ENCODE measurements at places on chromosomes 16 and 17.

GRCh38 chr17:45985447-45985846 is 13.6 kb upstream of the STH start:
- DNase-seq: no peak

- DNase-seq: no peak
These were observed 488 bp upstream of the NTN3 start for GRCh38 chr16:2470603-2471015.

DNA sequence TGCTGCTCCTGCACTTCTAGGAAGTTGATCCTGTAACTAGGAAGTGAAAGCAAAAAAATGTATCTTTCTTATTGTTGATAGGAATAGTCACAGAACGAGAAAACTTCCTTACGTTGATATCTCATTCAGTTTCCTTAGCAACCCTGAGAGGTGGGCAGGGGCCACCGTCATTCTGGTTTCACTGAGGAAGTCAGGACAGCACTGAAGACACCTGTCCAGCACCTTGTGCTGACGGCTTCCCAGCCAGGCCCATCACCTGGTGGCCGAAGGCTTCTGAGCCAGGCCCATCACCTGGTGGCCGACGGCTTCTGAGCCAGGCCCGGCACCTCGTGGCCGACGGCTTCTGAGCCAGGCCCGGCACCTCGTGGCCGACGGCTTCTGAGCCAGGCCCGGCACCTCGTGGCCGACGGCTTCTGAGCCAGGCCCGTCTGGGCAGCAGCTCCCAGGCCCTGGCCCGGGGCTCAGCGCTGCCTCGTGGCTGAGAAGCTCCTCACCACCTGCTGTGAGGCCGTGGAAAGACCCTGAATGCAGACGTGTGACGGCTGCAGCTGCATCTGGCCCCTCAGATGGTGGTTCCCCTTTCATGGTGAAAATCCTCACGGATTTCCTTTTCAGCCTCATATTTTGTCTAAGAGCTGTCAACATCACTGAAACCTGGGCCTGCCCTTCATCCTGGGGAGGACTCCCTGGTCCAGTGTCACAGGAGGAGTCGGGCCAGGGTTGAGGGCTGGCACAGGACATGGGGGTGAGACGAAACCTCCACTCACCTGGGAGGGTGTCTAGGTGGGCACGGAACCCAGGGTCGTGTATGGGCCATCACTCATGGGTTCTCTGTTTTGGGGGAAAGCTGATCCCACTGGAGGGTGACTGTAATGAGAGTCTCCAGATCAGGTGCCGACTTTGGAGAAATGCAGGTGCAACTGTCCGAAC is 33.0 kb upstream of the ZNF750 start:
- DNase-seq: no peak

DNA sequence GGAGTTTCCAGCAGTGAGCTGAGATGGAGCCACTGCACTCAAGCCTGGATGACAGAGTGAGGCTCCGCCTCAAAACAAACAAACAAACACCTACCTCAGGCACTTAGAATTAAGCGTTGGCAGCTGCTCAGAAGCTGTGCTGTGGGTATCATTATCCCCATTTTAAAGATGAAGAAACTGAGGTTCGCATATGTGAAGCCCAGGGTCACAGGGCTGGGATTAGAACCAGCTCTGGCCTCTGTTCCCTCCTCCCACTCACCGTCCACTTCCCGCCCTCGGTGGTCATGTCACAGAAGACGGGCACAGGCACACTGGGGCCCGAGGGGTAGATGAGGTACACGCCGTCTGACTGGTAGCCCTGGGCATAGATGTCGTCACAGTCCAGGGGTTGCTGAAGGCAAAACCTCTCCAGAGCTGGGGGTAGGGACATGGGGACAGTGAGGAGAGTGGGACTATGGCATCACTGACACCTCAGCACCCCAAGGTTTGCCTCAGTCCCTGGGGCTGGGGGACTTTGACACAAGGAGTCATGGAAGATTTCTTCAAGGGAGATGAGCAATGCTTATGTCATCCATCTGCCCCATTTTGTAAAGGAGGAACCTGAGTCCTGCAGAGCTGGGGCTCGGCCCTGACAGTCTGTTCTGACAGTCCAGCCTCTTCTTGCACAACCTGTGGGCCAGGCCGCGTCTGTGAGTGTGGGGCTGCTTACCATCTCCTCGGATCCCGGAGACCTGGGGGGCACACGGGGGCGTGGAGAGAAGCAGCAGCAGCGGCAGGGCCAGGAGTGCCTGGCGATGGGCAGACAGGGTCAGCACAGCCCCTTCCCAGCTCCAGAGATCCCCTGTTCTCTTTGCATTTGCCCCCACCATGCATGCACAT is 700 bp downstream of the MFAP4 start:
- DNase-seq: no peak

GRCh38 chr17:61366715-61367413 is 32.8 kb upstream of the TBX2 start:
- peak; percentile 7 for DNase-seq

GRCh38 chr16:46582313-46582712 is 38.9 kb downstream of the SHCBP1 start:
- no peak for DNase-seq

DNA sequence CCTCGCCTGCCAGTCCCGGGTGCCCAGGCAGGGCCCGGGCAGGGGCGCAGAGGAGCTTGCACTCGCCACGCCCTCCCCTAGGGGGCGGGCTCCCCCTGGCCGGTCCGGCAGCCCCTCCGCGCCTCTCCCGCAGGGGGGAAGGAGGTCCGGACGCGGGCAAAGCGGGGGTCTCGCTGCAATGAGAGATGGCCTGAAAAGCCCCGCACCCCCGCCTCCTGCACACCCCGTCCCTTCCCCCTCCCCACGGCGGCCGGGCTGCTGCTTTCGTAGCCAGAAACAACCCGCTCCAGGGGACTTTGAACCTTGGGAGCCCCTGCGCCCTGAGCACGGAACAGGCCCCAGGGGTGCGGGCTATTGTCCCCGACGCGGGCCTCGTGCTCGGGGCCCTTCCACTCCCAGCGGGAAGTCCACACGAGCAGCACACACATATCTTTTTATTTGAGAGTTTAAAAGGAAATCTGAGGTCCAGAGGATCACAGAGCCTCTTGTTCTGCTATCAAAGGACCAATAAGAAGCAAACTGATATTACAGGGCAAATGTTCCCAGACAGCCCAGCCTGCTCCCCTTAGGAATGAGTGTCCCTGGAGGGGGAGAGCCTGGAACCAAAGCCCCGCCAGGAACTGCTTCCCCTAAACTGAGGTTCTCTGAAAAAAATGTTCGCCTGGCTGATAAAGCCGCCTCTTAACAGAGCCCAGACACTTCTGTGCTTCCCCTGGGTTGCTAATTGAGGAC is 5.8 kb upstream of the CBX4 start:
- DNase-seq: no peak

GRCh38 chr17:13962716-13963240 is 106.5 kb upstream of the COX10 start:
- DNase-seq: no peak

GRCh38 chr17:77033892-77034404 is 106.8 kb upstream of the SEC14L1 start:
- no peak for DNase-seq

GRCh38 chr16:79083508-79084299 is 516.8 kb downstream of the MAF start:
- no peak for DNase-seq

DNA sequence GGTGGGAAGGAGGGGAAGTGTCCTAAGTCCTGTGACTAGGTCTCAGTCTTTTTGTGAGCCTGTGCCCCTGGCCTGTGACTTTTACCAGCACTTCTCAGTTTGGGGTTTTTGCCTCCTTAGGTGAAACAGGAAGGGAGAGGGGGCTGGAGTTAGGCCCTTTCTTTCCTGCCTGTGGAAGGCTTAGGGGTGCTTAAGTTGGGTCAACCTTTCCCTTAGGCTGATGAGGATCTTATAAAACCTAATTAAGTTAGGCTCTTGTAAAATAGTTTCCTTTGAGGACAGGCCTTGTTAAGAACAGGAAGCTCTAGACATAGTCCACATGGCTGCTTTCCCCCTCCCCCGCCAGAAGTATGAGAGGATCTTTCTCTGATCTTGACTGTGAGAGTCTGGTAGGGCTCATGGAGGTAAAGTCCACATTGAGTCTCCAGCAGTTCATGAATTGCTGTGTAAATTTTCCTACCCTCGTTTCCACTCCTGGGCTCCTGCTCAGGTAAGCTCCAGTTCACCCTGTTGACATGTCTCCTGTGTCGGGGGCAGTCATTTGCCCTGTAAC is 17.0 kb upstream of the DNASE1 start:
- no peak for DNase-seq

GRCh38 chr16:8408855-8409567 is 181.3 kb downstream of the TMEM114 start:
- DNase-seq: no peak

- DNase-seq: no peak
These were observed 3.1 kb upstream of the BAIAP3 start for GRCh38 chr16:1330260-1330914.

GRCh38 chr17:72764632-72765041 is 327.9 kb downstream of the SLC39A11 start:
- DNase-seq: no peak

DNA sequence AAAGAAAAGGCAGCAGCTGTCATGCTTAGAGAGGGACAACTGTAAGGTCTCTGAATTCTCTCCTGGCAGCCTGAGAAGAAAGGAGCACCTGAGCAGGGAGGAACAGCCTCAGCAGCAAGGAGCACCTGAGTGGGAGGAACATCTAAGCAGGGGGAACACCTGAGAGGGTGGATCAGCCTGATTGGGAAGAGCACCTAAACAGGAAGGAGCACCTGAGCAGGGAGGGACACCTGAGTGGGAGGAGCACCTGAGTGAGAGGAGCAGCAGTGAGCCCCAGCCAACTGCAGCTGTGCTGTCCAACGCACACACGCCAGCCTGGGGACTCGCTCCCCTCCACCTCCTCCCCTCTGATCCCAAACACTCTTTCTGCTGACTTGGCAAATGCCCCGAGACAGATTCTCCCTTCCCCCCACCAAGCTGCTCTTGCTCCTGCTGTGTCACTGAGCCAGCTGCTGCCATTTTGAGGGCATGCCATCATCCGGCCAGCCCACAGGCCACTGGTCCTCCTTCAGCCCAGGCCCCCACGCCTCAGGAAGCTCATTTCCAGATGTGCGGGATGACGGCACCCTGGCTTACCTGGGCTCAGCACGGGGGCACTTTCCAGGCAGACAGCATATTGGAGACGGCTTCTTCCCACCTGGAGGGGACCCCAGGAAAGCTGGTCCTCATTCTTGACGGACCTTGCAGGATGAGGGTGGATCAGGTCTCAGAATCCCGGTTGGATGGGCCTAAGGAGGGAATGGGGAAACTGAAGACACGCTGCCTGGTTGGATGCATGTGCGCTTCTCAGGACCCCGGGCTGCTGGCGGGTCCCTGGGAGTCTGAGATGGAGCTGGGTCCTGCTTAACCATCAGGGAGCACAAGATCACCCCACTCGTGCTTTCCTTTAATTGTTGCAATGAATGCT is 57.7 kb upstream of the RBFOX3 start:
- no peak for DNase-seq

- no peak for DNase-seq
These were observed 2.3 kb upstream of the PHF12 start for GRCh38 chr17:28953444-28954118.

DNA sequence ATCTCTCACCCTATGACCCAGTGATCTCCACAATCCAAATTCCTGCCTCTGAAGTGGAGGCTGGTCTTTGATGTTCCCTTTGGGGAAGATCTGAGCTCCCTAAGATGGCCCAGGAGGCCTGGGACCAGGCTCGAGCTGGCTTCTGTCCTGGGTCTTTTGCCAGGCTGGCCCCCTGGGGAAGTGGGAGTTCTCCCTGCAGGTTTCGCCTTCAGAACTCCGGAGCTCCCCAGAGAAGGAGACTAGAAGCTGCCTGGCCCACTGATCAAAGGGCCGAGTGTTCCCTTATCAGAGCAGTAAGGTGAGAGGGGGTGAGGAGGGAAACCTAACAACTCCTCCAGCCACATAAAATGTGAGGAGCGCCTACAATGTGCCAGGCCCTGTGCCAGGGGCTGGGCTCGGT is 147.1 kb downstream of the IRF8 start:
- no peak for DNase-seq

GRCh38 chr17:13002761-13003453 is 14.9 kb downstream of the ELAC2 start:
- DNase-seq: no peak

- DNase-seq: peak; percentile 33
These were observed 14.7 kb upstream of the KLHDC4 start for GRCh38 chr16:87780385-87780989.

All from NCI-H1417 treated with DMSO at 0.1 percent for 48 hours (cell line).